ENCODE measurements at places on chromosomes 16 and 17.

- no peak for DNase-seq
These were observed 430 bp downstream of the HAPSTR1 start for GRCh38 chr16:9091867-9092281.

DNA sequence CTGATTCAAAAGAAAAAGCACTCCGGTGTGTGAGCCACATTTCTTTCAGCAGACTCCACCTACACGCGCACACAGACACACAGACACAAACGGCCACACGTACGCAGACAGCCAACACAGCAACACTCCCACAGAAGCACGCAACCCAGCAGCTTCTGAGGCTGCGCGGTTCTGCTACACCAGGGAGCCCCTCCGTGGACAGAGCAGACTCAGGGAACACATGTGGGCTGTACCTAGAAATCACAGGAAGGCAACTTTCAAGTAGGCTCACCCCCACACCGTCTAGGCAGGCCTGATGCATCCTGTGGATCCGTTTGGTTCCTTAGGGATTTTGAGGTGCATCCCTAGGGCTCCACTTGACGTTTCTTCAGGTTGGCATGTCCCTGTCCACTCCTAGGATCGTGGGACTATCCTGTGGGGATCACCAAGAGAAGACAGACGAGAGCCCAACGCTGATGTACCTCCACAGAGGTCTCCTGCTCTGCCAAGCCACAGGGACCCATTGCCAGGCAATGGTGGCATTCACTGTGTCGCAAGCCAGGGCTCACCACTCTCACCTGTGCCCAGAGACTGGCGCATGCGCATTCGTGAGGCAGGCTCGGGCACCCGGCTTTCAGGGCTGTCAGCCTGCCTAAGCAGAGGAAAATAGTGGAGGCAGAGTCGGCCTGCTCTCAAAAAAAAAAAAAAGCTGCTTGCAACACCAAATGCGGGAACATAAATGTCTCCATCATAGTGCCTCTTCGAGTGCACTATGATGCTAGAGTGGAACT is 2333.3 kb downstream of the TP53TG3F start:
- DNase-seq, result no peak

DNA sequence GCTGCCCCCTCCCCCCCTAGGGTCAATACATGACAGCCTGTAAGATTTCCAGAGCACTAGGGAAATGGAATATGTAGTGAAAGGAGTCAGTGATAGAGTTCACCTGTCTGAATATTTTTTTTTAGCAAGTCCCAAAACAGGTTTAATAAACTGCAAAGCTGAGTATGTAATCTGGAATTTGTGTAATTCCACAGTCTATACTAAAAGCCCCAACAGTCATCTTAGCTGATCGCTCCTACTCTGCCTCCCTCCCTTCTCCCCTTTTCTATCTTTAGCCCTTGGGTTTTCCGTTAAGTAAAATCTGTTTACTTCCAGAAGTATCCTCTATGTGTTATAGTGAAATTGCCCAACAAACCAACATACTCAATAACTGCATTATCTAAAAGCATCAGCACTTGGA is 3.5 kb downstream of the CDH13 start:
- no peak for DNase-seq

- DNase-seq, result no peak
These were observed at the start of gene NME4 for GRCh38 chr16:397135-397661. Gene NME4 (plus strand): TSS chr16:397199. CDS start chr16:397223, 24 bp downstream.

- DNase-seq, result no peak
These were observed 17.4 kb upstream of the TCF25 start for GRCh38 chr16:89855986-89856385.

- no peak for DNase-seq
These were observed 32.7 kb upstream of the LITAF start for GRCh38 chr16:11619327-11619851.

GRCh38 chr17:42530952-42531454 is 5.0 kb upstream of the NAGLU start:
- DNase-seq, result no peak
